Spleen (tissue), 13 donors: ENCODE measurements at places on chromosomes 11 and 22. TPM values are rescaled to one million over a fixed set of nuclear protein-coding genes. Genes with fewer than 3 reads are reported as not detected.

The ACTN3 gene
- 0.25 TPM for total RNA-seq

The CALCA gene
- 5.4 TPM for total RNA-seq

The BARX2 gene
- total RNA-seq, result not detected

DNA sequence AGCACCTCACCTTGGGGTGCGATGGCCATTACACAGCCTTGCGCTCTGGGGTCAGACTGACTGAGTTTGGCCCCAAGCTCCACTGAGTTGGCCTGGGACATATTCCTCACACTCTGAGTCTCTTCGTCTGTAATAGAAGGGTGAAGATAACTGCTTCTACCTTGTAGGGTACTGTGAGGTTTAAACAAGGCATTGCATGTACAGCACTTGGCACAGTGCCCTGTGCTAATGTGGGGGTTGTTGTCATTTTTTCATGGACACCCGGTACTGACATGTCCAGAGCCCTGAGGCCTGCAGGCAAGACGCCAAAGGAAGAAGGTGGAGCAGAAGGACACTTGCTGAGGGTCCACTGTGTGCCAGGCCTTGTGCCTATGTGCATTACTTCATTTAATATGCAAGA lies 50.7 kb downstream of the OTOG start:
- DNase-seq, result peak; percentile 45
- H3K4me3 ChIP-seq, result no peak overlapping the region
- no peaks in the 10 kb centered on the region for H3K4me1 ChIP-seq
- no peaks in the 10 kb centered on the region for H3K36me3 ChIP-seq

- no peaks in the 10 kb centered on the region for H3K4me1 ChIP-seq
- no peaks in the 10 kb centered on the region for H3K27me3 ChIP-seq
- no peaks in the 10 kb centered on the region for H3K36me3 ChIP-seq
- H3K27ac ChIP-seq, result no peak overlapping the region
- no peak overlapping the region for H3K4me3 ChIP-seq
These were observed 49.8 kb upstream of the PLET1 start for GRCh38 chr11:112310419-112310818.
